ENCODE measurements at places on chromosomes 6 and 20.

GRCh38 chr6:147418523-147418922 is 90.0 kb upstream of the SAMD5 start:
- DNase-seq: no peak

DNA sequence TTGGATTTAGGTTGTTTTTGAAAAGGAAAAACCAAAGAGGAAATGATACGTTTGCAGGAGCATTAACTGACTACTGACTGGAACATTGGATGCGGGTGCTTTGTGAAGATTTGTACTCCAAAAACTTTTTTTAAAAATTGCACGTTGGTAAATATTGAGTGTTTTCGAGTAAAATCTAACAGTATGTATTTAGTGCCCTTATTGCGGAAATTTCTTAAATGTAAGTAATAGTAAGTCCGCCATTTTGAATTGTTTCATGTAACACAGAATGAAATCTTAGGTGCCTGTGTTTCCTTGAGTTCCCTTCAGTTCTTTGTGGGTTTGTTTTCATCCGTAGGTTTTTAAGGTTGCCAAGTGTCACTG is 15.2 kb upstream of the LIN28B start:
- no peak for DNase-seq

- no peak for DNase-seq
These were observed 173.0 kb downstream of the AIG1 start for GRCh38 chr6:143233554-143234285.

DNA sequence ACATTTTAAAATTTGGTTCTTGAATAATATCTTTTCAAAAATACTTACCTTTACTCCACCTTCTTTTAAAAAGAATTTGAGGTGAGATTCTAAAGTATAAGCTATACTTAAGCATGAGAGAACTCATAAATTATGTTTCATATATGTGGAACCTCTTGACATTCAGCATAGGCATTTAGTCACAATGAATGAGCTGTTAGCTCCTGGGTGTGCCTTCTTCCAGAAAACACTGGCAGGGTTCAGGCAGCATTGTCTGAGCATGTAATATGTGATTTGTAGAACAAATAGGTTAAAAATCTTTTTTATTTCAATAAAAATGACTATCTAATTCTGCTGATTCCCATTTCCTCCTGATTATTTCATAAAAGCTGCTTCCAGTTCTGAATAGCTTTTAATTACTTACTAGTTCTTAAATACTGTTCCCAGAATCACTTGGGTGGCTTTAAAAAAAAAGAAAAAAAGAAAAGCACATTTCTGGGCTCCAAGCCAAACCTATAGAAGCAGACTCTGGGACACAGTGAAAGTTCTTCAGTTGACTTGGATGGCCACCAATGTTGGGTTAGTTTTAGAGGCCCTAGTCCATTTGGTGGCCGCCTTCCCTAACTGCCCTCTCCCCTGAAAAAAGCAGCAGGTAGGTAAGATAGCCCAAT is 20.2 kb downstream of the RNF8 start:
- DNase-seq: no peak

DNA sequence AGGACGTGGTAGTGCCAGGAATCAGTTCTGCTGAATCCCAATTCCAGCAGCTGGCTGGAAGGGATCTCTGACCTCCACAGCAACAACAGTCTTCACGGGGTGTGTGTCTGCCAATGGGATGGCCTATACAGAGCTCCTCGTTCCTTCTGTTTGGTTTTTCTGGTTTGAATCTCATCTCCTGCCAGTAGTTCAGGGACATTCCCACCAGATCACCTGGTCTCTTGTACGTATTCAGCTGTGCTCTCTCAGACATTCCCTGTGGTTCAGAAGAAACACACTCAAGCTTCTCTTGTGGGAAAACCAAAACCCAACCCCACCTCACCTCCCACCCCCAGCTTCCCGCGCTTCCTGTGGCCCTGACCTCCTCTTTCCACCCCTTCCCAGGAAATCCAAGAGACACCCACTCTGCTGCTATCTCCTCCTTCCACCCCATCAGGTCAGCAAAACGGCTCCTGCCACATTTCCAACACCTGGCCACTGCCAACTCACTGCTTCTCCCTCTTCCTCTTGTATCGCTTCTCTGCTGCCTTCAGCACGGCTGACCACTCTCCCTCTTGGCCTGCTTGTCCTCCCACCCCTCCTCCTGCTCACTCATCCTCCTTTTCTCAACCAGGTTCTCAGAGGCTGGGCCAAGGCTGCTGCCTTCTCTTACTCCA is 63.3 kb upstream of the PTGIS start:
- DNase-seq: no peak

DNA sequence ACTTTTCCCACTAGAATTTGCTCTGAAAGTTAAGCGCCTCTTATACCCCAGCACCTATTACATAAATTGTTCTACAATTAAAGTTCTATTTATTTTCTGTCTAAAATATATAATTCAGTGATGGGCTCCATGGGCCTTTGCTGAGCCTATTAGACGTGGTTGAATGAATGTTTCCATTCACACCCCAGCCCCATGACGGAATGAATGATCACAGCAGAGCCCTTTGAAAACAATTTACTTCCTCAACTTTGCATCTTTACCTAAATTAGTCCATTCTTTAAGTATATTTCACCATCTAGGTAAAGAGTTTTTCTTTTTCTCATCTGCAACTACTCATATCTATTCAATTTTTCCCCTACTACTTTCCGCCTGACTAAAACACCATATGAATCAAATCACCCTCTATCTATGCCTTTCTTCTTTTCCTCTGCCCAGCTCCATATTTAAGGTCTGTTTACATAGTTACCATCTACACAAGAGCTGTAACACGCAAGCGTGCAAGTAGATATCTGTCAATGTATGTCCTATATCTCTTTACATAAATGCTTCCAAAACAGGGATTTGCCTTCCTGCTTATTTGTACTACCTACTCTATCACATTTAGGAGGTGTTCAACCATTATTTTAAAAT is 69.7 kb downstream of the ECT2L start:
- no peak for DNase-seq

Data from inflammatory macrophage (primary cell).